ENCODE measurements at places on chromosomes 16 and 17. TPM values are rescaled to one million over a fixed set of nuclear protein-coding genes. Genes with fewer than 3 reads are reported as not detected.

- DNase-seq: no peak
These were observed 347.5 kb downstream of the HAPSTR1 start for GRCh38 chr16:9438991-9439390.

DNA sequence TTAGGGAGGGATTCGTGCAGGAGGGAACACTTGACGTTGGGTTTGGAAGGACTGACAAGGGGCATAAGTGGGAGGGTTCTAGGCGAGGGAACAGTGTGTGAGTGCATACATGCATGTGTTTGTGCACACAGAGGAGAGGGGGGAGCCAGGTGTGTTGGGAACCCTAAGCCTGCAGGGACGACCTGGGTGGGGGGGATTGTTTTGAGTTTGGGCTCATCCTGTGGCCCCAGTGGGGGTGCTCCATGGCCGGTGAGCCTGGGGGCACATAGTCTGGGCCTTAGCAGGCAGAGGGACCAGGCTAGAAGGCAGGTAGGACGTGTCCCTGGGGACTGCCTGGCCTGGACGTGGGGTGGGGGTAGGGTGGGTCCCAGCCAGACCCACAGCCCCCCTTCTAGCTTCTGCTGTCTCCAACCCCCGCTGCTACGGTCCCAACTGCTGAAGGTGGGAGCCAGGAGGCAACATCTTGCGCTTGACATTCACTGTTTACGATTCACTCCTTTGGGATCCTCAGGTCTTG is 11.9 kb upstream of the RASD1 start:
- DNase-seq: no peak

DNA sequence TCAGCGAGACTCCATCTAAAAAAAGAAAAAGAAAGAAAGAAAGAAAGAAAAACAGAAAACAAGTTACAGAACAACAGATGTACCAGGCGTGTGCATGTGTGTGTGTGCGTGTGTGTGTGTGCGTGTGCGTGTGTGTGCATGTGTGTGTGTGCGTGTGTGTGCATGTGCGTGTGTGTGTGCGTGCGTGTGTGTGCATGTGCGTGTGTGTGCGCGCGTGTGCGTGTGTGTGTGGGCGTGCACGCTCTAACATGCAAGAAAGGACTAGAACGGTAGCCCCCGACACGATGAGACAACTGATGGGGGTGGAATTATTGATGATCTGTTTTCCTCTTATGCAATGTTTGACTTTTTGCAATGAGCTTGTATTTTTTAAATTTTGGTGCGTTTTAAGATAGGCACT is 1.6 kb downstream of the ALDH3A1 start:
- DNase-seq: no peak

GRCh38 chr17:45088741-45089140 is 27.6 kb downstream of the NMT1 start:
- DNase-seq: no peak

DNA sequence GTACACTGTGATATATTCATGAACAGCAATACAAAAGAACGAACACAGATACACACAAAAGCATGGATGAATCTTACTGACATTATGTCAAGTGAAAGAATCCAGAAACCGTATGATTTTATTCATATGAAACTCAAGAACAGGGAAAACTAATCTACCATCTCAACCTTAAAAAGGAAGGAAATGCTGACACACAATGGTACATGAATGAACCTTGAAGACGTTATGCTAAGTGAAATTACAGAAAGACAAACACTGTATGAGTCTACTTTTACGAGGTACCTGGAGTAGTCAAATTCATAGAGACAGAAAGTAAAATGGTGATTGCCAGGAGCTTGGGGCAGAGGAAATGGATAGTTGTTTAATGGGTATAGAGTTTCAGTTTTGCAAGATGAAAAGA is 8.7 kb upstream of the PRKCB start:
- no peak for DNase-seq

DNA sequence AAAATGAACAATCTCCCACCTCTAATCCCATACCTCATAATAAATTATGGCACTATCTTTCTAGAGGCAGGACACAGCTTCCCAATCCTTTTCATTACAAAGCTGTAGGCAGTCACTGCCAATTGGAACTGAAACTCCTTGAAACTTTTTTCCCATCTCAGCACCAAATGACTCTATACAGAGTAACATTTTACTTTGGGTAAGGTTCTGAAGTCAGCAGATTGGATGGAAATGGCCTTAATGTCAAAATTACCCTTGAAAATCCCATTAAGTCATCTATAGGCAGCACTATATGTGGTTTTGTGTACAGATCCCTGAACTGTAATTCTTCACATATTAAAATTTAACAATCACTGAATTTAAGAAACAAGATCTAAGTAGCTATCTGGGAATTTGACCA is 30.3 kb upstream of the CORO6 start:
- DNase-seq: no peak

DNA sequence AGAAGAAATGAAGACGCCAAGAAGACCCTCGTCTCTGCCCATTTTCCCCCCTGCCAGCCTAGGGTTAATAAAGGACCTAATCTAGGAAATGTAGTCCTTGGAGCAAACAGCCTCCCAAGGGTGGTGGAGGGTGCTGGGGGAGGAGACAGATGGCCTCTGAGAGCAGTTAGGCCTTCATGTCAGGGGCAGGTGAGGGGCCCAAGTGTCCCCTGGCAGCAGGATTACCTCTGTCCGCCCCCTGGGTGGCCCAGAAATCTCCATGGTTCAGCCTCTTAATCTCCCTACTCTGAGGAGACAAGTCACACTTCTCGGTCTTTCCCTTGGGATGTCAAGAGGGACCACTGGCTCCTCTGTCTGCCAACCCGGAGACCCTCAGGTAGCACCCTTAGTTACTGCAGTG is 365.4 kb upstream of the TNRC6C start:
- no peak for DNase-seq

DNA sequence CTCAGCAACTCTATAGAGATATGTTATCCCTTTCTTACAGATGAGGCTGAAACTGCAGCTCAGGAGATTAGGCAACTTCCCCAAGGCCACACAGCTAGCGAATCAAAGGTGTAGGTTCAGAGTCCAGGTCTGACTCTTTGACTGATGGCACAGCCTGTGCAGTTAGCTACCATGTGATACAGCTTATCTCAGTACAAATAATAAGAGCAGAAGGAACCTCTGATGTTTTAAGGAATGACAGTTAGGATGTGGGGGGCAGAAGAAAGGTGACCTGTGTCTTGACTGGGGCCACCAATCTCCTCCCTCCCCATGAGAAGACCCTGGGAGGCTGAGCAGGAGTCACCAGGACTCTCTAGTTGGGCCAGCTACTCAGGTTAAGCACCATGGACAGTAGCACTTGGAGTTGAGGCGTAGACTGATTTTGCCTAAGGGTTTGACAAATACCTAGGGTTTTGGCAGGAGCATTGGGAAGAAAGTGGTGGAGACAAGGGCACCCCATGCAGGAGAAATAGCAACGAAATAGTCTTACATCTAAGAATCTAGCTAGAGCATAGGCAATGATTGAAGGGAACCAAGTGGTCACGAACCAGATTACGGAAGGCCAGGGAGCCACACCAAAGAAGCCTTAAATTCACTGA is 22.8 kb upstream of the ACSM2B start:
- no peak for DNase-seq

DNA sequence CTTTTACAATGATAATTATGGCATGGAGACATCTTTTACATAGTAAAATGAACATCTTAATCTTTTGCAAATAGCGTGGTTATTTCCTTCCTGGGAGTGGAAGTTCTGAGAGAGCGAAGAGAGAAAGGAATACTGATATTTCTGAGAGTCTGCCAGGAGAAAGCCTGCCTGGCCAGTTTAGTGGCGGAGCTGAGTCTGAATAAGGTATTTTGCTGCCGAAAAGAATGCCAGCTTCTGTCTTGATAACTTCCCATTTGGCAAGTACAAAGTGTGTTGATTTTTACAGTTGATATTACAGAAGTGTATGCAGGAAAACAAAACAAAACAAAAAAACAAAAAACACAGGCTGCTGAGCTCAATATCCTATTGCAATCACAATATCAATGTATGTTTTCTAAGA is 55.9 kb downstream of the KCNJ2 start:
- no peak for DNase-seq

DNA sequence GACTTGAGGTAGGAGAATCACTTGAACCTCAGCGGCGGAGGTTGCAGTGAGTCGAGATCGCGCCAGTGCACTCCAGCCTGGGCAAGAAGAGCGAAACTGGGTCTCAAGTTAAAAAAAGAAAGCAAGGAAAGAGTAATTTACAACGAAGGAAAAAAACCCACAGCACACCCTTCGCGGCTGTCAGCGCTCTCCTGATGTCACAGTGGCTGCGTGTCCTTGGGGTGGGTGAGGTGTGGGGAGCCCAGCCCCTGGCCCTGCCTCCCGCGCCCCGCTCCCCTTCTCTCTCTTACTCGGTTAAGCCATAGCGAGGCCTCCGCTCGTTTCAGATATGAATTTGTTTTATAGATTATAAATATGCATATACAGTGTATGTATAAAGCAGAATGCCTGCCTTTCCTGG is 740 bp upstream of the JPT2 start:
- DNase-seq: no peak

- DNase-seq: no peak
These were observed 5.1 kb downstream of the CYB5D1 start for GRCh38 chr17:7862692-7863437.

- no peak for DNase-seq
These were observed at the start of gene CRHR1 for GRCh38 chr17:45784293-45784740. Gene CRHR1, plus strand, starts transcription at chr17:45784320. Its CDS starts 225 bp downstream, at chr17:45784545.

DNA sequence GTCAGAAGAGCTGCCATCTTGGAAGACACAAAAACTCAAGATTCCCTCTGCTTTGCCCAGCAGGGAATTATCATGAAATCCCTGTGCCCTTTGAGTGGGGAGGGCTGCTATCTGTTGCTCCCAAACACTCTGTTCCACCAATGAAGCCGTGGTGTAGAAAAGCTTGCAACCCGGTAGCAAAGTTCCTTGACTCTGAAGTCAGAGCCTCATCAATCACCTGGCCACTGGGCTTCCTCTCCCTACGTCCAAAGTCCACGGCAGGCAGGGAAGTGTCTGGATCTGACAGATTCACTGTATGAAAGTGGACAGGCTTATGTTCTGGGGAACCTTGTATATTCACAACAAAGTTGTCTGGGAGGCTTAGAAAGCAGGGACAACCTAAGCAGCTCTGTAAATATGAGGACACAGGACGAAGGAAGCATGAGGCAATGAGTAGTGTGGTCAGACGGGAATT is 343.3 kb downstream of the SLC39A11 start:
- no peak for DNase-seq

MEAK7 gene
- 5.4 TPM for total RNA-seq

RNF43 gene
- total RNA-seq: 0.53 TPM

AXIN2 gene
- total RNA-seq: 27.5 TPM
